Kidney tubule cell (primary cell): ENCODE measurements at places on chromosomes 7 and 10.

DNA sequence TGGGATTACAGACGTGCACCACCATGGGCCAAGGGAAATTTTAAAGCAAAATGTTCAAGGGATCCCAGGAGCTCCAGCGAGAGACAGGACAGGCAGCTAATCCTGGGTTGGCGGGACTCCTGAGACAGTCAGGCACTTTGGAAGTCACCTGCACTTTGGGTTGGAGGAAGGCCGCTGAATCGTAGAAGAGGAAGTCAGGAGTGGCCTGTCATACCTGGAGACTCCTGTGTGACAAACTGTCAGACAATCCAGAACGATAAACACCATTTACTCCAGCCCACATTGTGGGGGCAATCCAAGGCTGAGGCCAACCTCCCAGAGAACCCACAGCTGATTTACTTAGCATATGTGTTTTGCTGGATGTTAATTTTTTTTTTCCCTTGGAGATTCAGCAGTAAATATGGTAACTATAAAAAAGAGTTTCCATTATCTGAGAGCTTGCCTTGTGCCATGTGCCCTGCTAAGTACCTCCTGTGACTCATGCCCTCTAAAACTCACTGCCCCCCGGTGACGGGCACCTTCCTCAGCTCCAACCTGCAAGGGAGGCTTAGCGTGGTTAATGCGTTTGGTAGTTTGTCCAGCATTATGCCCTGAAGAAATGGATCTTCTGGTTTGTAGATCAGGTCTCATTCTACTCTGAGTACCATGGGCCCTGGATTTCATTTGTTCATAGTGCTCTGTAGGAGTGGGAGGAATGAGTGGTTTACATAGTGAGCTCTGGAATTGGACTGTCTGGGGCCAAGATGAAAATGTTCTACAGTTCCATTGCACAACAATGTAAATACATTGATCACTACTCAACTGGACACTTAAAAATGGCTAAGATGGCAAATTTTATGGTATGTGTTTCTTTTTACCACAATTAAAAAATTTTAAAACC lies 50.9 kb downstream of the ICA1 start:
- DNase-seq, result peak; percentile 6

GRCh38 chr7:37141742-37142141 lies 306.9 kb downstream of the ELMO1 start:
- DNase-seq, result no peak

DNA sequence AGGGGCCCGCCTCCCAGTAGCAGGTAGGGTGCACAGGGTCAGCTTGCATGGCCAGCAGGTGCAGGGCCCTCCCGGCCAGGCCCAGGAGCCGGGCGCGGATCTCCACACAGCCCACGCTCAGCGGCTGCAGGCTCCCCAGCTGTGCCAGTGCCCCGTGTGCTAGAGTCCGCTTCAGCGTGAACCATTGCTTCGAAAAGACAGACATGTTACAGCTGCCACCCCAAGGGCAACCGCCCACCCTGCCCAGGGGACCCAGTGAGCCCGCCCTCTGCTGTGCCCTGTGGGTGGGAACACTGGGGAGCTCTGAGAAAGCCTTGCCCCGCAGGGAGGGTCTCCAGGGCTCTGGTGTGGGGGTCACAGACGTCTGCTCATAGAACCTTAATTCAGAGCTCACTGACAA lies 64.3 kb upstream of the NKX6-2 start:
- DNase-seq, result no peak

DNA sequence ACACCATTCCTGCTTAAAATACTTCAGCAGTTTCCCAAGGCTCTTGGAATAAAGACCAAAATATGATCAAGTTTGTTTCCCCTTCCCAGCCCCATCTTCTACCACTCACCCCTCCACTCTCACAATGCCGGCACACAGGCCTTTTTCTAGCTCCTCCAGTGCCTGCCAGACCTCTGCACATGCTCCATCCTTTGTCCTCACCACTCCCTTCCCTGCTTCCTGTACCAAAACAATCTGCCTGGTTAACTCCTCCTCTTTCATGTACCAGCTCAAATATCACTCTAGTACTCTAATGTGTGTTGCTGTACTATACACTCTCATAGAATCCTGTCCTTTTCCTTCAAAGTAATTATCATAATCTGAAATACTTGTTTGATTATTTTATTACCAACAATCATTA lies 19.4 kb downstream of the SCRN1 start:
- DNase-seq, result no peak

DNA sequence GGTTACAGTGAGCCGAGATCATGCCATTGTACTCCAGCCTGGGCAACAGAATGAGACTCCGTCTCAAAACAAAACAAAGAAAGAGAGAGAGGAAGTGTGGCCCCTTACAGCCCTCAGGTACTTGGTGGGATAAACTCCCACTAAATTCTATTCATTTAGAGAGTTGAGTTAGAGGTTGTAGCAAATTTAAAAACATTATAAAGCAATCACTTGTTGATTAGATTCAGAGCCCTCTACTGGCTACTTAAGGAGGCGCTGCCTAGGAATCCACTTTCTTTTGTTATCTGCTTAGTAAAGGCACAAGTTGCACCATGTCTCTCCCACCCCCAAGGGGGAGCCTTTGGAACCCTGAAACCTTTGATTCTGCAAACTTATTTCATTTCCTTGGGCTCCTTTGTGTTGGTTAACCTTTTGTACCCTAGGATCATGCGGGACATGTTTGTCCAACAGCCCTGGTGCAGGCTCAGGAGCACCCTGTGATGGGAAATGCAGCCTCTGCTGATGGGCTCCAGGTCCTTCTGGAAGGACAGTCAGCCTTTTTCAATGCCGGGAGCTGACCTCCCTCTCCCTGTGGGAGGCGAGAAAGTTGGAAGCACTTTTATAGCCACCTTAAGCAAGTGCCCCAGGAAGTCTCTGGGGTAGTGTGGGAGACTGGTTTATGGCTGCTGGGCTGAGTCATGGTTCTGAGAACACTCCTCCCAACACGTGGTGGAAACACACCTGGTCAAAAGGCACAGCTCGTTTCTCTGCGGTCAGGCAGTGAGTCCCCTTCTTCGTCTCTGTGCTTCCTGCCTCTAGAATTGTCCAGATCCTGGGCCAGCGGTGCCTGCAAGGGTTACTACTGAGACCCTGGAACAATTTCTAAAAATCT lies 2.3 kb downstream of the HKDC1 start:
- DNase-seq, result peak; percentile 90

DNA sequence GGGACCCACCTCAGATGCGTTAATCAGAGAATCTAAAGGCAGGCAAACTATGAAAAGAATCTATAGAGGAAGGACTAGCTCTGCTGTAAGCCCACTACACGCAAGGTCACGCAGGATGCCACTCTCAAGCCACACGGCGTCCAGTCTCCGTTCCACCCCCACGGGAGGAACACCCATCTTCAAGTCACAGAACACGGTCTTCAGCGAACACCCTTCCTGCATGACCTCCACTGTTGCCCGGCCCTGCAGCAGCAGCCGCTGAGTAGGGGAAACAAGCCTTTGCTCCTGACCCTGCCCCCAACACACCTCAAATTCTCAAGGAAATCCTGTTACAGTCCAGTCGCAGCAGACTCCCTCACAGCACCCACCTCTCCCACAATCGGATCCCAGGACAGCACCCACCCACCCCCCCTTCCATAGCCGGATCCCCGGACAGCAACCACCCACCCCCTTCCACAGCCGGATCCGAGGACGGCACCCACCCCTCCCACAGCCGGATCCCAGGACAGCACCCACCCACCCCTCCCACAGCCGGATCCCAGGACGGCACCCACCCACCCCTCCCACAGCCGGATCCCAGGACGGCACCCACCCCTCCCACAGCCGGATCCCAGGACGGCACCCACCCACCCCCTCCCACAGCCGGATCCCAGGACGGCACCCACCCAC lies 133.7 kb downstream of the DIP2C start:
- DNase-seq, result no peak

- peak; percentile 14 for DNase-seq
Observed at GRCh38 chr10:93346694-93347093, 135.4 kb downstream of the MYOF start.

GRCh38 chr7:40311307-40311706 lies 176.5 kb downstream of the SUGCT start:
- DNase-seq, result no peak

GRCh38 chr10:124974131-124974530 lies 32.2 kb downstream of the ZRANB1 start:
- peak; percentile 78 for DNase-seq

DNA sequence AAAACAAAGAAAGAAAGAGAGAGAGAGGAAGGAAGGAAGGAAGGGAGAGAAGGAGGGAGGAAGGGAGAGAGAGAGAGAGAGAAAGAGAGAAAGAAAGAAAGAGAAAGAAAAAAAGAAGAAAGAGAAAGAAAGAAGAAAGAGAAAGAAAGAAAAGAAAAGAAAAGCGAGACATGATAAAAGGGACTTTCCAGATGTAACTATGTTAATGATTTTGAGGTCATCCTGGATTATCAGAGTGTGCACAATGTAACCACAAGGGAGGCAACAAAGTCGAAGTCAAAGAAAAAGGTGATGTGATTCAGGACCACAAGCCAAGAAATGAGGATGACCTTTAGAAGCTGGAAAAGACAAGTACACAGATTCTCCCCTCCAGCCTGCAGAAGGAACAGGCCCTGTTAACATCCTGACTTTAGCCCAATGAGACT lies 48.9 kb upstream of the PAX2 start:
- peak; percentile 82 for DNase-seq

- DNase-seq, result no peak
Observed at GRCh38 chr10:52674474-52674873, 98.1 kb downstream of the MBL2 start.

DNA sequence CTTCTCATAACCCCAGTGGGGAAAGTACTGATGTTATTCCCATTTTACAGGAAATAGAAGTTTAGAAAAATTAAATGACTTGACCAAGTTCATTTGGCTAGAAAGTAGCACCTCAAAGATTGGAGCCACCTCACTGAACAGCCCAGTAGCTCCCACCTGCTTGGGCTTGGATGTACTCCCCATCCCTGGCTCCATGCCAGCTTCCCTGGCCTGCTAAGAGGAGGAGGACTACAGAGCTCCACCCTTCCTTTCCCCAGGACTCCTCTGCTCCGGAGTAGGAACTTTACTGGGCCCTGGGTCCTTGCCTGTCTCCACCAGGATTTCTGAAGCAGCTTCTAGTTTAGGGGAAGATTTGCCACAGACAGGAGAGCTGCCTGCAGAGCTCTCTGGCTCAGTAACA lies 3.1 kb downstream of the HPS6 start:
- peak; percentile 12 for DNase-seq

GRCh38 chr7:150938566-150938965 lies 39.6 kb downstream of the KCNH2 start:
- no peak for DNase-seq

DNA sequence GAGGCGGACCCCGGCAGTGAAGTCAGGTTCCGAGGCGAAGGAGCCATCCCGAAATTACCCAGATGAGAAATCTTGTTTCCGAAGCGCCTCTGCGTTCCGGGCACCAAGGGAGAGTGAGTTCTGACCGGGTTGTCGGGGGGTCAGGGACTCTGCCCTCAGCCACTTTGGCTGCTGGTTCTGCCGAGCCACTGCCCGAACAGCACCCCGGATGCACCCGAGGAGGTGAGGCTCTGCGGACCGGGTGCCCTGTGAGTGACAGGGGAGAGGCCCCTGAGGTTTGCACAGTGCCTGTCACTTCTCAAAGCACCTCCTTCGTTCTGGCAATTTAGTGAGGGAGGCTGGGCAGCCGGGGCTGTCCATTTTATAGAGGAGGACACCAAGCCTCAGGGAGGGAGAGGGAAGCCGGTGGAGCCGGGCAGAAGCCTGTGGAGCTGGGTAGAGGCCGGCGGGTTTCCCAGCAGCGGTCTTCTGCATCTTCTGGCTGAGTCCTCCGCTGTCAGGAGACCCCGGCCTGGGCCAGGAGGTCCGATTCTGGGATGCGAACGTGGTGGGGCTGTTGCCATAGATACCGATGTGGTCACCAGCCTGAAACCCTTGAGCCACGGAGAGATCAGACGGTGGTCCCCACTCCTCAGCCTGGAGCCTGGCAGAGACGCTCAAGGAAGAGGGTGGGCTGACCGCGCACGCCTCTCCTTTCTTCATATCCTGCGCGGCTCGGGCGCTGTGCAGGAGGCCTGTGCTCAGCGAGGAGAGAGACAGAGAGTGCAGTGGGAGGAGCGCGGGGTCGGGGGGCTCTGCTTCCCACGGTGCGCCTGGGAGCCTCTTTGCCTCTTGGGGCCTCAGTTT lies 18.9 kb upstream of the SHH start:
- no peak for DNase-seq

DNA sequence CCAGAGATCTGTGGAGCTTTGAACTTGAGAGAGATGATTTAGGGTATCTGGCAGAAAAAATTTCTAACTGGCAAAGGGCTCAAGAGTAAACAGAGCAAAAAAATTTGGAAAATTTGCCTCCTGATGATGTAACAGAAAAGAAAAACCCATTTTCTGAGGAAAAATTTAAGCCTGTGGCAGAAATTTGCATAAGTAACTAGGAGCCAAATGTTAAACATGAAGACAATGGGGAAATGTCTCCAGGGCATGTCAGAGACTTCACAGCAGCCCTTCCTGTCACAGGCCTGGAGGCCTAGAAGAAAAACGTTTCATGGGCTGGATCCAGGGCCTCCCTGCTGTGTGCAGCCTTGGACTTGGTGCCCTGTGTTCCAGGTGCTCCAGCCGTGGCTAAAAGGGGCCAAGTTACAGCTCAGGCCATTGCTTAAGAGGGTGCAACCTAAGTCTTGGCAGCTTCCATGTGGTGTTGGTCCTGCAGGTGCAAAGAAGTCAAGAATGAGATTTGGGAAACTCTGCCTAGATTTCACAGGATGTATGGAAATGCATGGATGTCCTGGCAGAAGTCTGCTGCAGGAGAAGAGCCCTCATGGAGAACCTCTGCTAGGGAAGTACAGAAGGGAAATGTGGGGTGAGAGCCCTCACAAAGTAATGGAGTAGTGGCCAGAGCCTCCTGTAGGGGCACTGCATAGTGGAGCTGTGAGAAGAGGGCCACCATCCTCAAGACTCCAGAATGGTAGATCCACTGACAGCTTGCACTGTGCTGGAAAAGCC lies 8.1 kb downstream of the SEMA3D start:
- DNase-seq, result no peak

- DNase-seq, result no peak
Observed at GRCh38 chr10:77619964-77620703, 17.5 kb downstream of the KCNMA1 start.

DNA sequence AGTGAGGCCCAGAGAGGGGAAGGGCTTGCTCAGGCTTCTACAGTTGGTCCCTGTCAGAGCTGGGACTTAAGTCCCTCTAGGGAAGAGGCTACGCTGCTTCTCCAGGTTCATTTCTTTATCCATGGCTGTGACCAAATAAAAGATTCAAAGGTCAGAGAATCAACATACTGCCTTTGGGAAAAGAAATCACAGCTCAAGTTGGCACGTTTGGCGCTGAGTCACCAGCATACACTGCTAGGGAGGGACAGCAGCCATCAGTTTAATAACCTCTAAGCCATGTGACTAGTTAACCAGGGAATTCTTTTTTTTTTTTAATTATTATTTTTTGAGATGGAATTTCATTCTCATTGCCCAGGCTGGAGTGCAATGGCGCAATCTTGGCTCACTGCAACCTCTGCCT lies 28.4 kb upstream of the CRHR2 start:
- no peak for DNase-seq

GRCh38 chr7:134693256-134693655 lies 46.6 kb downstream of the BPGM start:
- DNase-seq, result peak; percentile 63

GRCh38 chr10:77146712-77147336 lies 490.8 kb downstream of the KCNMA1 start:
- no peak for DNase-seq
